Muscle of leg (tissue), 16 donors: ENCODE measurements at places on chromosomes 16 and 17. TPM values are rescaled to one million over a fixed set of nuclear protein-coding genes. Genes with fewer than 3 reads are reported as not detected.

DNA sequence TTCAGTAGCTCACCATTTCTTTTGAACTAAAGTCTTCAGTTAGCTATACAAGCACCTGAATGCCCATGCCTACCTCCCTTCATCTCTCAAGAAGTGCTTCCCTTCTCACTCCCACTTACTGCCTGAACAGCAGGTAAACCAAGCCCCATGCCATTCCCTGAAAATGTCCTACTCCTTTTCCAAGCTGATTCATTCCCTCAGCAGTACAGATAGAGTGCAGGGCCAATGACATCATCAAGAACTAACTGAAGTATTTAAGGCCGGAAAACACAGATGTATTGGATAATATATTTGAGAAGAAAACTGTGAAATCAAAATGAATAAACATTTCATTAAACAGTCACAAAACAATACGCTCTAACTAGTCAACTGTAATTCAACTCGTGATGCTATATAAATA, 478.8 kb upstream of the CDH11 start:
- no peak for DNase-seq

DNA sequence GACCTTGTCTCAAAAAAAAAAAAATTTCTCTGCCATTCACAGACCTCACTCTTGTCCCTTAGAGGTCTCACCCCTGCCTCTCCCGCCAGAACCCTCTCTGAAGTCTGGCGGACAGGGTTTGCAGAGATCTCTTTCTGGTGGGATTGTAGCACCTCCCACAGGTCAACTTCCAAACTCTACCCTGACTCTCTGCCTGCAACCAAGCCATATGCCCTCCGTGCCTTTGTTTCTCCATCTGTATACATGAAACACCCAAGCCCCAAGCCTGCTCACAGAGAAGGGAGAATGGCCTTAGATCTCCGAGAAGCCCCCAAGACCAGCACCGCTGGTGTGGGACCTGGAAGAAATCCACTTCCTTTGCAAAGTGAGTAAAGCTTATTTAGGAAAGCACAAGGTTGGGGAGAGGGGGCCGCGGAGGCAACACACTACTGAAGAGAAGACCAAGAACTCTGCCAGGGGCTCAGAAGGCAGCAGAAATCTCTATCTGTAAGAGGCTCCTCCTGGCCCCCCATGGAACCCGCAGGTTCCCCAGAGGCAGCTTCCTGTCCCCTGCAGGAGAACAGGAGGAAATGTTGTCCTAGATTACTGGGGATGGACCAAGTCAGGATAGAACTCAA, 219.9 kb downstream of the C16orf78 start:
- no peak for DNase-seq

- no peak for DNase-seq
Measured at GRCh38 chr17:58092797-58093385, 9.7 kb downstream of the DYNLL2 start.

DNA sequence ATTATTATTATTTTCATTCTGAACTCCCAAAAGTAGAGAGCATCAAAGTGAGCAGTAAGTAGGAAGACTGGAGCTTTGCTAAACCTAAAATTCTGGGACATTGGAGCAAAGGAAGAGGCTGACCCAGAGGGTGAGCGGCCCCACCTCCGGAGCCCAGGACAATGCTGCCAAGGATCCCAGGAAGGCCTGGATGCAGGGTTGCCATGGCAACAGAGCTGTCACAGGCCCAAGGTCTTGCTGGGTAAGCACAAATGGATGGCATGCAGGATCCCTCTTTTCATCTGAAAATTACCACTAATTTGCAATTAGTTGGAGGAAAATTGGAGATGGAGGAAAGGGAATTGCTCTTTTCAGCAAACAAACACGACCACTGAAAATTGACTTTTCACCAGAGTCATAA, 457.9 kb upstream of the CDH5 start:
- no peak for DNase-seq

- DNase-seq = no peak
Measured at GRCh38 chr16:1767116-1767994, 4.0 kb downstream of the NME3 start.

DNA sequence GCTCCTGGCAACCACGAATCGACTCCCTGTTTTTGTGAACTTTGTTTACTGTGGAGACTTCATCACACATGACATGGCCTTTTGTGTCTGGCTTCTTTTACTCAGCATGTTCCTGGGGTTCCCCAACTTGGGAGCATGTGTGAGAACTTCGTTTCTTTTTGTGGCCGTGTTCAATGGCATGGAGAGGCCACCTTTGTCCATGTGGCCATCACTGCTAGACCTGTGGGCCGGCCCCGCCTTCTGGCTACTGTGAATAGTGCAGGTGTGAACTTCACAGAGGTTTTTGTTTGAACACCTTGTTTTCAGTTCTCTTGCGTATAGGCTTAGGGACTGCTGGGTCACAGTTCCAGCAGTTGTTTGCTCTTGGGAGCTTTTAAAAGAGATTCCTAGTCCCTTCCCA, 5.7 kb upstream of the SLC38A8 start:
- no peak for DNase-seq

DNA sequence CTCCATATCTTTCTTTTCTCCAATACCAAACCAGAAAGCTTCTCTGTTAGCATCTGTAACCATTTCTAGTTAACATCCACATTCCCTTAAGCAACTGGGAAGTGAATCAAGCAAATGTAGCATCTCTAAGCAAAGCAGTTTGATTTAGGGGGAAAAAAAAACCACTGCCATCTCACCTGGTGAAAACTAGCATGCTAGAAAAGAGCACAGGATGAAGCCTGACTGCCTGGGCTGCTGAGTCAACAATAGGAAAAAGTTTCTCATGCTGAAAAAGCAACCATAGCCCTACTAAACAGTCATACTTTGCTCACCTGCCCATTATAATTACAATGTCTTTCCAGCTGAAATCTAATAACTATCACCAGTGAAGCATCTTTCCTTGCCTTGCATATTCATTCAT, 139.3 kb downstream of the ANKFN1 start:
- DNase-seq = no peak

BCO1 gene
- total RNA-seq = not detected

ABCA10 gene
- 10.2 TPM for total RNA-seq
